ENCODE measurements at places on chromosomes 5 and 9.

DNA sequence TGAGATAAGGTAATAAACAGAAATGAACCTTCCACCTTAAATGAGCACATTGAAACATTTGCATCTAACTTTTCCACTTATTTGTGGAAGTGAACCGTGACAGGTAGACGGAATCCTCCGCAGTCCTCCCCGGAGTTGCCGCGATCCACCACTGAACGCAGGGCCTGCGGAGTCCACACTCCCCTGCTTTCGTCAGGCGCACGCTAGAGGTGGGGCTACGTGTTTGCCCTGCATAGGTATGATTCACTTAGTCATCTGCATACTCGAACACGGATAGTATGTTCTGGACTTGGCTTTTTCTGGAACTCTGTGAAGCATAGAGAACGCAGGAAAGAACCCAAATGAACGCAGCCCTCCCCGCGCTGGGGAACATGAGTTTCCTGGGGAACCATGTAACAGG is 272.8 kb upstream of the IRX4 start:
- no peak for DNase-seq

DNA sequence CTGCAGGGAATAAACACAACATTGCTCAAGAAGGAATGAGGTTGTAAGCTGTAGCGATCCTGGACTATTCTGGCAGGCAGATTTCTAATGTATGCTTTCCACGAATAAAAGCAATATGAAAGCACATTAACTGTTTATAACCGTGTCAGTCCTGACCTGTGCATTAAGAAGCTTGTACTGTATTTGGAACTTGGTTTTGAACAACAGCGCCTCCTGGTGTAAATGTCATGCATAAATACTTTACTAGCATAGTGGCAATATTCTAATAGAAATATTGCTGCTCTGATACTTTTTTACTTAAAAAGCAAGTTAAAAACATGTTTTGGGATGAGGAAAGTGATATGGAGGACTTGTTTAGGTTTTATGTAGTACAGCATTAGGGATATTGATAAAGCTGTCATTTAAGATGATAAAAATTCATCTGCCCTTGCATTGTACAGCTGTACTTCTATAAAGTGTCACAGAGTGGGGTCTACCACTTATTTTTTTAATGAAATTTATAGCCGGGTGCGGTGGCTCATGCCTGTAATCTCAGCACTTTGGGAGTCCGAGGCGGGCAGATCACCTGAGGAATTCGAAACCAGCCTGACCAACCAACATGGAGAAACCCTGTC is 70.7 kb upstream of the GNE start:
- peak; percentile 6 for DNase-seq

- no peak for DNase-seq
These were observed 36.4 kb upstream of the IPPK start for GRCh38 chr9:92706218-92706940.

DNA sequence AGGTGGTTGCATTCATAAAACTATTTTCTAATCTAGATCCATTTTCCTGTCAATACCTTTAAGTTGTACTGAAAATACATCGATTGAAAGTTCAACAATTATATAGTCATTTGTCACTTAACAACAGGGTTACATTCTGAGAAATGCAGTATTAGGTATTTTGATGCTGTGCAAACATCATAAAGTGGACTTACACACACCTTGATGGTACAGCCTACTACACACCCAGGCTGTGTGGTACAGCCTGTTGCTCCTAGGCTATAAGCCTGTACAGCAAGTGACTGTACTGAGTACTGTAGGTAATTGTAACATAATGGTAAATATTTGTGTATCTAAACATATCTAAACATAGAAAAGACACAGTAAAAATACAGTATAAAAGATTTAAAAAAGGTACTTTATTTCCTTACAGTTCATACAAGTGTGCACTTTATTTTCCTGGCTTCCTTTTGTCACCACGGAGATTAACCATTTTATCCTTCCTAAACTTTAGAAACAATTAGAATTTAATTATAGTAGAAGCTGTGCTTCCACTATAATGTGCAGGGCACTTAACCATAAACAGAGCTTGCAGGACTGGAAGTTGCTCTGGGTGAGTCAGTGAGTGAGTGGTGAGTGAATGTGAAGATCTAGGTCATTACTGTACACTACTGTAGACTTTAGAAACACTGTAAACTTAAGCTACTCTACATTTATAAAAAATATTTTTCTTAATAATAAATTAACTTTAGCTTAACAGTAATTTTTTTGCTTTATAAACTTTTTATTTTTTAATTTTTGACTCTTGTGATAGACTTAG is 42.9 kb upstream of the MEF2C start:
- DNase-seq = no peak

DNA sequence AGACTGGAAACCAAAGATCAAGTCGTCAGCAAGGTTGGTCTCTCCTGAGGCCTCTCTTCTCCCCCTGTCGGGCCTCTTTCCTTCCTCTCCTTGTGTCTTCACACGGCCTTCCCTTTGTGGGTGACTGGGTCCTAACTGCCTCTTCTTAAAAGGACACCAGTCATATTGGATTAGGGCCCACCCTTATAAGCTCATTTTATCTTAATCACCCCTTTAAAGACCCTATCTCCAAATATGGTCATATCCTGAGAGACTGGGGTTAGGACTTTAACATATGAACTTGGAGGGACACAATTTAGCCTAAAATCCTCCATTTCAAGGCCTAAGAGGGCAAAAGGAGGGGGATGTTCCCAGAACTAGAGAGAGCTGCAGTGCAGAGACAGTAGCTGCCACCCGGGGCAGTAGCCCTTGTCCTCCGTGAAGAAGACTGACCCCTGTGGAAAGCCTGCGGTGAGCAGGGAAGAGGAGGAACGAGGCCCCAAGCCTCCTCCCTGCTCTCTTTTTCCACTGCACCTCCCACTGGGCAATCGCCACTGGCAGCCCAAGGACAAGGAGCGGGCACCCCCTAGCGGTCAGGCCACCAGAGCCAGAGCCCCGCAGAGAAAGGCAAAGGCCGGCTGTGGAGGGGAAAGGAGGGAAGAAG is 34.9 kb downstream of the CFAP90 start:
- peak; percentile 25 for DNase-seq

GRCh38 chr5:41871852-41872251 is 1.6 kb upstream of the OXCT1 start:
- DNase-seq = no peak
